Metanephros (tissue), 2 donors: ENCODE measurements at places on chromosomes 3 and 15. TPM values are rescaled to one million over a fixed set of nuclear protein-coding genes. Genes with fewer than 3 reads are reported as not detected.

CLDN1 gene
- 36.4 TPM for total RNA-seq

RPL39L gene
- 27.0 TPM for total RNA-seq

ARHGEF26 gene
- 12.0 TPM for total RNA-seq

HGD gene
- total RNA-seq: 38.9 TPM

UMPS gene
- total RNA-seq: 37.8 TPM

GOLGA8S gene
- total RNA-seq: 0.12 TPM

BTLA gene
- total RNA-seq: 0.23 TPM

IRAK2 gene
- total RNA-seq: 2.7 TPM

LYZL4 gene
- not detected for total RNA-seq

GRK7 gene
- not detected for total RNA-seq

PTH1R gene
- 127 TPM for total RNA-seq

DCLK3 gene
- total RNA-seq: 0.47 TPM

RNU5B-1 gene
- total RNA-seq: not detected

DUOXA2 gene
- total RNA-seq: not detected

TGM5 gene
- not detected for total RNA-seq

EPHB1 gene
- total RNA-seq: 6.8 TPM

RTP1 gene
- total RNA-seq: not detected

GNL3 gene
- total RNA-seq: 55.5 TPM

PP2D1 gene
- total RNA-seq: not detected

MIX23 gene
- total RNA-seq: 14.8 TPM

PARP15 gene
- total RNA-seq: 1.6 TPM

ZNF501 gene
- 9.2 TPM for total RNA-seq

DPPA4 gene
- 6.1 TPM for total RNA-seq
